CD4-positive, alpha-beta T cell treated with Interleukin-4 for 1 hour (primary cell): ENCODE measurements at places on chromosomes 3 and 15.

- no peak for DNase-seq
Measured at GRCh38 chr3:185753354-185753753, 71.5 kb downstream of the IGF2BP2 start.

DNA sequence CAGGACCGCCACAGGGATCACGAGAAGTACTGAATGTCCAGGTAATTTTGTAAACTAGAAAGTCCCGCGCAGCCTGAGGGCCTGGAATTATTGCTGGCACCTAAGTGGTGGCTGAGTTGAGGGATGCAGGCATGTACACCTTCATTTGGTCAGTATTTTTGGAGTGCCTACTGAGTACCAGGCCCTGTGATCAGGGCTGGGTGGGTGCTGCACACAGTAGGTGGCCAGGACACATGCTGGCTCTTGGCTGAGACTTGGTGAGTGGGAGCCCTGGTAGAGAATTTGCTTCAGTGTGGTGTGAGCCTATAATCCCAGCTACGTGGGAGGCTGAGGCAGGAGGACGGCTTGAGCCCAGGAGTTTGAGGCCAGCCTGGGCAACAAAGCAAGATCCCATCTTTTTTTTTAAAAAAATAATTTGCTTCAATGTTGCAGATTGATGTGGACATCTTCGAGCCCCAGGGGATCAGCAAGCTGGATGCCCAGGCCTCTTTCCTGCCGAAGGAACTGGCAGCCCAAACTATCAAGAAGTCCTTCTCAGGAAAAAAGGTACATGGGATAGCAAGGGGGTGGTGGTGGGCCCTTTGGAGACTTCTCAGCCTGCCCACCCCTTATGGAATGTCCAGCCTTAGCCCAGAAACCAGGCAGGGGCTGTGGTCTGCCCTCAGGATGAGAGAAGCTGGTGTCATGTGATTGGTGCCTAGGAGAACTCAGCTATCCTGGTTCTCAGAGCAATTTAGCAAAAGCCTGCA, 2.6 kb downstream of the ITIH1 start:
- DNase-seq: no peak

DNA sequence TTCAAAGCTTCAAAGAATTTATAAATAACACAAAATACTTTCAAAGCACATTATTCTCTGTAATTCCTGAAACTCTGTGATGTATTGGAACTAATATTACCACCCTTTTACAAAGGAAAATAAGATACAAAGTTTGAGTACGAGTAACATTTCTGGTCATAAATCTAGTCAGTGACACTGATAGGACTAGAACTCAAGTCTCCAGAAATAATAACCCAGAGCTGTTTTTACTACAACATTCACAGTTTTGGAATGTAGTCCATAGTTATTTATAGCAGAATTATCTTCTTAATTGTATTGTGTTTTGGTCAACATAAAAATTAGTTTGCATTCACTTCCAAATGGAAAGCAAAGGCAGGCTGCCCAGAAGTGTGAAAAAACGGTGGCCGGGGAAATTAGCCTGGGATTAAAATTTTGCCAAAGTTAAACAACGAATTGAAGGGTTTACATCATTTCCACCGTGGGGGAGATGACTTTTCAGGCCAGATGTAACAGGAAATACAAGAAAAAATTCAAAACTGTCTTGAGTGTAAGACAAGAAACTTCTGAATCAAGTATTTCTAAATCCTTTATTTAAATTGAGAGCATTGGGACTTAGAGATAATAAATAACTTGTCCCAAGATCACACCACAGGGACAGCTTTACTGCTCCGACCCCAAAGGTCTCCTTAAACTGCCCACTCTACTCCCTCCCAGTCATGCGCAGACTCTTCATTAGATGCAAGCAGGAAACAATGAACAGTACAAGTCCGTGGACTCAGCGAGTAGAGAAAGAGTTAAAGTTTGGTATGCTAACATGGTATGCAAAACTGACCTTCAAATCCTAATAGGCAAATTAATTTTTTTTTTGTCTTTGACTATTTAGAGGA, 74.3 kb upstream of the VGLL4 start:
- no peak for DNase-seq

DNA sequence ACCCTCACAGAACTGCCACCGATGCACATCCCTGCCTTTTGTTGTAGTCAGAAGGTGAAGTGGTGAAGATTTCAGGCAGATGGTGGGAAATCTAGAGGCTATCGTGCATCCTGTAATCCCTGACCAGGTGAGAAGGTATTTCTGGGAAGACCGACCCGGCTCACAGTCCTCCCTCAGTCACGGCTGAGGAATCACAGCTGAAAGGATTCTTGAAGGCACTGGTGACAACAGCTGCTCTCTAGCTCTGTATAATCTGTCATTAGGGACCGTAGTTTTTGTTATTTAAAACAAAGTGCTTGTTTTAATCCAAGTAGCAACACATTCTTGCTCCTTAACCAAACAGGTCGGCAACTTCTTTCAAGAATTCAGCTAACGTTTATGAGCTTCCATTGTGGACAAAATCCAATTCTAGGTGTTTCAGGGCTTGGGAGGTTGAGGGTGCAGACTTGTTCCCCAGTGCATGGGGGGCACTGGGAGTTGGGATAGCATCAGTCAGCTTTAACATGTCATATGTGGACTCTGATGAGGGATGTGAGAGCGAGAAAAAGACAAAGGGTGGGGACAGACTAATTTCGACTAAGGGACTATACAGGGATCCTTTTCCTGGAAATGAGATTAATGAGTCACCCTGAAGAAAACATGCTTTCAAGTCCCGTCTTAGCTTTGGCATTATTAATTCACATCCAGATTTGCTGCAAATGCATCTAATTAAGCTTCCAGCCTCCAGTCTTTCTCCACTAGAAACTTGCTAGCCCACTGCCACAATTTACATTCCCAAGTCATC, 141.0 kb upstream of the RASGRP1 start:
- DNase-seq: no peak

DNA sequence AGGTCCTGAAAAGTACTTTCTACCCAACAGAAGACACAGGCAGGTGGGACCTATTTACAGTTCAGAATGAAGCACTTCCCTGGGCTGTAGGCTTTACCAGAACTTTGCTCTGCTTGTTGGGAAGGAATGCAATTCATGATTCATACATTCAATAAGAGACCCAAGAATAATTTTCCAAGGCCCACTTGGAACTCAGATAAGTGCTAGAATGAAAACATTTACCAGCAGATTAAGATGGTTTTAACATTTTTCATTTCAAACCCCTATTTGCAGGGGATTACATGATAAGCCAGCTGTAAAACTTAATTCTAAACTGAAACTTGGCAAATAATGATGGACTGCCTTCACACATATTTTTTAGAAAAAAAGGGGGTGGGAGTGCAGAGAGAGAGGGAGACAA, 417.2 kb downstream of the ERC2 start:
- DNase-seq: no peak
